ENCODE measurements at places on chromosomes 5 and 9.

GRCh38 chr9:75019022-75019421 lies 9.1 kb downstream of the CARNMT1 start:
- DNase-seq = no peak

- DNase-seq = no peak
Measured at GRCh38 chr5:40446910-40447309, 232.8 kb upstream of the PTGER4 start.

DNA sequence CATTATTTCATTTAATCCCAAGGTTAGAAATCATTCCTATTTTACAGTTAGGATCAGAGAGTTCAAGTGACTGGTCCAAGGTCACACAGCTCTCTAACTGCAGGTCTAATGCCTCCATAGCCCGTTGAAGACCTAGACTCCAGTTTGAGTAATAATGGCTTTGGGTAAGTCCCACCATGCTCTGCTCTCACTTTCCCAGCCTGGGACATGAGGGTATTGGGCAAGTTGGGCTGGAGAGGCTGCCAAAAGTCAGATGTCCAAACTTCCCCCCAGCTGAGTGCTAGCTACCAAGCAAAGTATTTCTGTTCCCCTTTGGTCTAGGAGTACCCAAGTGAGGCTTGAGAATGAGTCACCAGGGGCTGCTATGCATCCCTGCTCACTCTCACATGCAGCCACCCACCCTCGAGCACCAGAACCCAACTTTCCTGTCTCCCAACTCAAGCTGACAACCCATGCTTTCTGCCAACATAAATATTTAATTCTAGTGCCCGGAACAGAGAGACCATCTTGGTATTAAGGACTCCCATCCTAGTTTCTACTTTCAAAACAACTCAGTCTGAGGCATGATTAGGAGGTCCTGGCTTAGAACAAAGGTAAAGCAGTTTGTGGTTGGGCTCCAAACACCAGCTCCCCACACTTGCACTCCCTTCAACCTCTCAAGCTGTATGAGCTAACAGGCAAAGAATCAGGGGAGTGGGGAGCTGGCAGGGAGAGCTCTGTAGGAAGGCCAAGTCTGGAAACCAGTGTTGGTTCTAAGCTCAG lies 236.5 kb upstream of the TRIM32 start:
- DNase-seq = no peak

DNA sequence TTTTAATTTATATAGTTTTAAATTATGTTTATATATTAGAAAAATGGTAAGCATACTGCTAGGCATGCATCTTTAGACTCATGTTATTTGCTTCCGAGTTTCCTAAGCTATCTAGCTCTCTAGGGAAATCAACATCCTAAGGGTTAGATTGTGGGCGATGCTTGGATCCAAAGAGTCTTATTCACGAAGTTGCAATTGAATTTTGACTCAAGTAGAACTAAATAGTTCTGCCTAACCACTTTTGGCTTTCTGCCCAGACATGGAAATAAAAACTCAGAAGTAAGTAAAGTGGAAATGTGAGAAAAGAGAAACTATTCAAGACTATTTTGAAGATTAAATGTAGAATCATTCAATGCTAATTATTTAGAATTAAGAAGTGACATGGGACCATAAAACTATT lies 440.4 kb downstream of the CDH18 start:
- DNase-seq = no peak

DNA sequence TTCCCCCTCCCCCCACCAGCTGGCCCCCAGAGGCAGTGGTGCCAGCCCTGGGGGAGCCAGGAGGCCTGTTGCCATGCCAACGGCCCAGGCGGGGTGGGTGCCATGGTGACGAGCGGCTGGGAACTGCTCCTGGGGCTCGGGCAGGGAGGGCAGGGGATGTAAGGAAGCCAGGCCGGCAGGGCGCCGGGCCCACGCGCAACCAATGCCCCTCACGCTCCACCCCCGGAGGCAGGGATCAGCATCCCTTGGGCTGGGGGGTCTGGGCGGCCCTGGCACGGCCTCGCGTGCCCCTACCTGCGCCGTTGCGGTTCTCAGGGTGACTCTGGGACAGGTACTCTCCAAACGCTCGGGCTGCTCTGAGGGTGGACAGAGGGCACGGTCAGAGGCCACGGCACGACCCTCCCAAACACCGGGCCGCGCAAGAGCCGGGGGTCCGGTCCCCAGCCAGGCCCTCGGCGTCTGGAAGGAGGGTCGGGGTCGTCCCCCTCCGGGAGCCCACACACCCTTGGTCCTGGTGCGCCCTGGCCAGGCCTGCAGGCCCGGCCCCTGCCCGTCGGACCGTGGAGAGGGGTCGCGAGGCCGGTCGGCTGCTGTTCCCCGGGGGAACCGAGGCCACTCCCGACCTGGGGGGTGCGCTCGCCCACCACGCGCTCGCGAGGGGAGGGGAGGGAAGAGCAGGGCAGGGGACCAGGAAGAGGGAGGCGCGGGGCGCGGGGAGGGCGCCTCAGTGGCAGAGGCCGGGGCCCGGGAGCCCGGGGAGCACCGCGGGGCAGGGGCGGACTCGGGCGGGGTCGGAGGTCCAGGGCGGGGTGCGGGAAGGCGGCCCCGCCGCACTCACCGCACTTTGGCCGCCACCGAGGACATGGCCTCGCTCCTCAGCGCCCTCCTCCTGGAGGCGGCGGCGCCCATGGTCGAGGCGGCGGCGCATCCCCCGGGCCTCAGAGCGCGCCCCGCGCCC lies 661 bp downstream of the NSMF start:
- DNase-seq = no peak

All from CD4-positive, alpha-beta T cell treated with Interleukin-15 for 4 hours (primary cell).